ENCODE measurements at places on chromosomes 1 and 21.

- DNase-seq, result no peak
Observed at GRCh38 chr21:41220208-41220733, 52.3 kb downstream of the BACE2 start.

DNA sequence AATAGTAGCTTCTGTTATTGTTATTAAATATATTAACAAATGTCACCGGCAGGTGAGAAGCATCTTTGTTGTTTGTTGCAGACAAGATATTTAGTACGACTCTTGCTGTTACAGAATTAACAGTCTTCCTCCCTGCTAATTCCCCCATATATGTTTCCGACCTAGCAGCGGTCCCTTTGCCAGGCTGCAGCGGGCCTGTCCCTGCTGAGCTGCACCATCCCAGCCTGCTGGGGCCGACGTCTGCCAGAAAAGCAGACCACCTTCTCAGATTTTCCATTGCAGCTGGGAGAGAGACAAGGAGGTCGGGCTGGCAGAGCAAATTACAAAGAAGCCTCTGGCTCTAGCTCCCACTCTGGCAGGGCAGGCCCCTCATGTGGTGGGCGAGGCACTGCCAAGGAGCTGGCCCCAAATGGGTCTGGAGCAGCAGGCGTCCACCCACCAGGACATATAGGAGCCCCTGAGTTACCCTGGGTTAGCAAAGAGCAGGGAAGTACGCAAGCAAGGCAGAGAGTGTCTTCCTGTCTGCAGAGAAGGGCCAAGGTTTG, 142.7 kb downstream of the FOXD2 start:
- DNase-seq, result no peak

DNA sequence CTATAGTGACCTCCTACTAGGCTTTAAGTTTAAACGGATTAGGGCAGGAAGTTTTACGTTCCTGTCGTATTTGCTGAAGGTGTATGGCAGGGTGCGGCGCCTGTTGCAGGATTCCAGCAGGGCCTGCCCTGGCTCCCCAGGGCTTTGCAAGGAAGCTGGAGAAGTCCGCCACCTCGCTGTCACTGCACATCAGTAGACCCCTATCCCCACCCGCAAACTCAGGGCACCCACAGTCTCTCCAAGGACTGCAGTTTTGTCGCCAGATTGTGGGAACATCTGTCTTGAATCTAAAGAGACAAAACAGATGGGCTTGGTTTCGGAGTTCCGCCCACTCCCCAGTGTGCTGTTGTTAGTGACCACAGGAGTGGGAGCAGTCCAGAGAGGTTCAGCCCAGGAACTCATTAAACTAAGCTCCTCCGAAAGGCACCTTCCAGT, 110.8 kb downstream of the CDC7 start:
- DNase-seq, result no peak

DNA sequence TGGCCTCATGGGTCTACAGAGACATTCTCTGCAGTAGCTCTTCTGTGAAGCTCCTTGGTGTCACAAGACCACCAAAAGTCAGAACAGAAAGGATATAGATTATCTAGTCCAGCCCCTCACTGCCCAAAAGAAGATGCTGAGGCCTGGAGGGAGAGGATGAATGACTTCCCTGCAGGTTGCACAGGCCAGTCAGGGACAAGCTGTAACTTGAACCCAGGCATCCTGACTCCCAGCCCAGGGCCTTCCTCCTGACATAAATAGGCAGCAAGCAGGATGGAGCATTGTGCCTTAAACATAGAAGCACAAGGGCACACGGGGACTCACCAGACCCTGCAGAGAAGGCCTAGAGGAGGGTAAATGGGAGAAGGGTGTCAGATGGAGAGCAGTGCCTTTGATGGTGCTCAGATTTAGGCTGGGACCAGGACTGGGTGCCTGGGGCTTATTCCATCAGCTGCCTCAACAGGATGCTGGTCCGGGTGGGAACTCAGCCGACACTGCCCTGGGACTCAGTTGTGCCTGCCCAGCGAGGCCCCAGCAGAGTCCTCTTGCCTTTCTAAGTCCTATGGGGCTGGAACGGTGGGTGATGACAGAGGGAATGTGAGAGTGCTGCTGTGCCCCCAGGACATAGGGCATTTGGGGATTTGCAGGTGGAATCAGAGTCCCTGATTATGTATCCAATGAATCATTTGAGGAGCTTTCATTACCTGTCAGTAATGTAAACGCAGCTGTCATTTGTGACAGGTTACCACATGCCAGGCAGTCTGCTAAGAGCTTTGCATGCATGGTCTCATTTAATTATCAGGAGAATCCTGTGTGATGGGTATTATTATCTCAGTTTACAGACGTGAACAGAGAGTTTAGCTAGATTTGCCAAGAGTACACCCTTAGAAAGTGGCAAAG, 13.2 kb downstream of the S100A7A start:
- no peak for DNase-seq

GRCh38 chr1:57835620-57836019, 411.8 kb upstream of the DAB1 start:
- DNase-seq, result no peak

- DNase-seq, result no peak
Observed at GRCh38 chr1:29716306-29716705, 480.0 kb downstream of the PTPRU start.

DNA sequence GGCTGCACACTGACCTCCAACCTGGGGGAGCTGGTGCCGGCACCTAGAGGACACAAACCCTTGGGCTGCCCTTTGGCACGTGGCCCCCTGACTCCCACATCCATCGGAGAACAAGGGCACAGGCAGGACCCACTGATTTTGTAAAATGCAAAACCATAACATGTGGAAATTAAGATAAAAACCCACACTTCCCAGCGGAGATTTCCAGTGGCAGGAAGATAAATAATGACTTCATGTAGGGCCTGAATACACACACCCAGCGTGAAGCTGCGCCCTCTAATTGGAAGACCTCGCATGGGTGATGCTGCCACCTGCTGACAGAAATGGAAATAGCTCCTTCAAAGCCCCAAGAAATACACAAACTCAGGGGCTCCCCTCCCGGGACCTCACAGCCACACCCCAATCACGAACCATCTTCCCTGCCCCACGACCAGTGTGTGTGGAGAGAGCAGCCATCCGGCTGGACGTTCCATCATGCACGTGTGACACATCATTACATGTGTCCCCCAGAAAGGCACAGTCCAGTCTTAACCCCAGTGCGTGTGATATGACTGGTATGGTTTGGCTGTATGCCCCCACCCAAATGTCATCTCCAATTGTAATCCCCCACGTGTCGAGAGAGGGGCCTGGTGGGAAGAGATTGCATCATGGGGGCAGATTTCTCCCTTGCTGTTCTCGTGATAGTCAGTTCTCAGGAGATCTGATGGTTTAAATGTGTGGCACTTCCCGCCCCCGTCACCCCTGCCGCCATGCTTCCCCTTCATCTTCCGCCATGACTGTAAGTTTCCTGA, 5.7 kb upstream of the TPRG1L start:
- DNase-seq, result no peak

GRCh38 chr1:12640237-12640957, 3.5 kb upstream of the AADACL4 start:
- no peak for DNase-seq

- no peak for DNase-seq
Observed at GRCh38 chr1:43382027-43382779, 7.4 kb downstream of the MED8 start.

Measured in cerebellar nuclear complex (tissue), 1 donor.